ENCODE measurements at places on chromosomes 1 and 21.

GRCh38 chr21:45607021-45607908, 36.3 kb upstream of the PCBP3 start:
- no peak for DNase-seq

GRCh38 chr1:160548960-160549664, 26.1 kb upstream of the SLAMF6 start:
- DNase-seq: no peak

- DNase-seq: no peak
Observed at GRCh38 chr1:12387641-12388040, 157.8 kb downstream of the VPS13D start.

- DNase-seq: no peak
Observed at GRCh38 chr1:209766051-209766450, 10.2 kb downstream of the TRAF3IP3 start.

DNA sequence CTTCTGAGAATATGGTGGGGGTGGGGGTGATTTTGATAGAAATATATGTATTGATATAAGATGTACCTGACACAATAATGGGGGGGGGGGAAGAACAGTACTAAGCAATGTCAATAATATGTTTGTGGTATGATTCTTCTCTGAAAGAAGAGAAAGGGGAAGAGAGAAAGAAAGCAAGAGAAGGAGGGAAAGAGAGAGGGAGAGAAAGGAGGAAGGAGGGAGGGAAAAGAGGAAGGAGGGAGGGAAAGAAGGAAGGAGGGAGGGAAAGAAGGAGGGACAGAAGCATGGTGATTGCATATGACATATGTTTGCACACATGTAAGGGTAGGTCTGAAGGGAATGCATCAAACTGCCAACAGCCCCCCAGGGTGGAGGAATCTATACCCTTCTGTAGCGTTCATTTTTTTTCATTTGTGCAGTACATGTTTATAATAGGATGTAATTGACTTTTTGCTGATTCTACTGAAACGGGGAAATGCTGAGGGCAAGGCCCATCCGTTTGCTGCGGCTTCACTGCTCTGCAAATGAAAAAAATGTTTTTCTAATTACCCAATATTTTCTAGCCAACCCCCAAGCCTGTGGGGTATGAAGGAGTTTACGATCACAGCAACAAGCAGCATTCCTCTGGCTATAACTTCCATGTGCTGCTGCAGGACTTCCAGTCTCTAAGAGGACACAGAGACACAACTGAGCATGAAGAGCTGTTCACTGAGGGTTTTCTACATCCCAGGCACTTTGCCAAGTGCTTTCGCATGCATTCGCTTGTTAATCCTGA, 119.3 kb upstream of the ZC3H12A start:
- no peak for DNase-seq

GRCh38 chr1:230825761-230826160, 42.6 kb downstream of the C1orf198 start:
- DNase-seq: no peak

GRCh38 chr1:77540501-77541161, 141.8 kb downstream of the ZZZ3 start:
- no peak for DNase-seq

DNA sequence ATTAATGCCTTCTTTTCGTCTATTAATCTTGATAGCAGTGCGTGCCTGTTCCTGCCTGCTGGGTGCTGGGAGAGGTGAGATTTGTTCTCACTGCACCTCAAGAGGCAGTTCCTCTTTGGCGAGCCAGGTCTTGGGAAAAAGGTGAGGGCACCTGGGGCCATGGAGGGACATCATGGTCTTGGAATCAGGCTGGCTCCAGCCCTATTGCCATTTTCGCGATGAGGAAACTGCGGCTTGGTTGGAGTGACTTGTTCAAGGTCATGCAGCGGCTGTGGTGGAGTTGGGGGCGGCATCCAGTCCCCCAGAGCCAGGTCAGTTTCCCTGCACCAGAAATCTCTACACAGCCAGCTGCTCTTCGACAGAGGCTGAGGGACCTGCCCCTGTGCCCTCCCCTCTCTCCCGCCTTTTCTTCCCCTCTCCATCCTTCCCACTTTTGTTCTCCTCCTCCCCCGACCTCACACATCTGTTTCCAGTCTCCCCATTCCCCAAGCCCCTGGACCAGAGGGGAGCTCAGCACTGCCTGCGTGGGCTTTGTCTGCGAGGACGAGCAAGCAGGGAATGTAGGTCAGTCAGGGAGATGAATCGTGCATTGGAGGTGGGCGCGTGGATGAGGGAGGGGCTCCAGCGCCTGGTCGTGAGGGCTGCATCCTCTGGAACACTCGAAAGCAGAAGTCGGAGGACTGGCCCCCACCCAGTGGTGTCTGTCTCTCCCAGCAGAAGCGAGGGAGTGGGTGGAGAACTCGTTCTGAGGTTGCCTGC, 135.1 kb downstream of the ACTL8 start:
- DNase-seq: no peak

All from NCI-H1092 (cell line).